ENCODE measurements at places on chromosomes 2 and 18. TPM values are rescaled to one million over a fixed set of nuclear protein-coding genes. Genes with fewer than 3 reads are reported as not detected.
A peak's percentile ranks its signal among the peaks of the same experiment; 100 is the strongest.

- no peak for DNase-seq
Measured at GRCh38 chr2:194723446-194723845, 933.6 kb upstream of the SLC39A10 start.

- no peak for DNase-seq
Measured at GRCh38 chr2:215392164-215392563, 43.7 kb downstream of the FN1 start.

GRCh38 chr2:142545036-142545435, 332.4 kb upstream of the KYNU start:
- DNase-seq, result no peak

GRCh38 chr2:43269074-43269572, 42.7 kb upstream of the ZFP36L2 start:
- DNase-seq, result peak; percentile 98

GRCh38 chr2:170170281-170171040, 7.5 kb upstream of the MYO3B start:
- DNase-seq, result no peak

Gene REEP1
- 29.4 TPM for total RNA-seq

Gene ASTL
- not detected for total RNA-seq

Gene THSD7B
- 0.08 TPM for total RNA-seq

DNA sequence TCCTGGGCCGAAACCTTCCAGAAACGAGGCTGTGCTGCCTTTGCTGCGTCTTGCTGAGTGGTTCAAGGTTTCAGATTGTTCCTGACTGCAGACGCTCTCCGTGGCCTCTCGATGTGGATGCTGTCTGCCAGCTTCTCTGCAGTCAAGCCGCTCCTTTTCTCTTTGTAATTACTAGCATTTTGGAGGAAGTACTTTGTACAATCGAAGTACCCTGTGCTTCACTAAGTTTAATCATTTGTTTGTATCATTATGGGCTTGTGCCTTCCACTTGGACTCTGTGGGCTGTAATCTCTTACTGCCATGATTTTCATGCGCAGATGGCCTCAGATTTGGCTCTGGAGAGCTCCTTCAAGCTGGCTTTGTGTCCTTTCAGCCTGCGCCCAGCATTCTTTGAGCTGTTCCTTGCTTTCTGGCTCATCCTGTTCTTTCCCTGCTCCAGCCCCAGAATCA, 49.3 kb downstream of the TRAF3IP1 start:
- DNase-seq, result no peak

DNA sequence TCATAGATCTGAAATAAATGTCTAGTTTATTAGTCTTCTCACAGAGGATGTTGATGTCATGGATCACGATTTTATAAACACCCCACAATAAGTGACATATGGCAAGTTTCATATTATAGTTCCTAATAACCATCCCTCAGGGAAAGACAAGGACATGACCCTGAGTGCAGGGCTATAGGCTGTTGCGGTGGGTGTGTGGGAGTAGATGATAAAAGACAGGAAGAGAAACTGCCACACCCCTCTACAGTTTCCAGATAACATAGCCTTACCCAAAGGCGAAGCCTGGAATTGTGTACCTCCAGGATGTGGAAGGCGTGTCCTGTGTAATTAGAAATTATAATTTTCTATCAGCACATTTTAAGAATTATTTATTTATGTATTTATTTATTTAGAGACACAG, 2.4 kb upstream of the NEDD4L start:
- no peak for DNase-seq

GRCh38 chr2:116922414-116922813, 892.1 kb upstream of the DDX18 start:
- no peak for DNase-seq

- DNase-seq, result peak; percentile 84
Measured at GRCh38 chr2:176454893-176455815, 185.9 kb downstream of the MTX2 start.

Gene COL3A1
- 86.4 TPM for total RNA-seq

Gene MC5R
- not detected for total RNA-seq

Gene TACR1
- 0.16 TPM for total RNA-seq

DNA sequence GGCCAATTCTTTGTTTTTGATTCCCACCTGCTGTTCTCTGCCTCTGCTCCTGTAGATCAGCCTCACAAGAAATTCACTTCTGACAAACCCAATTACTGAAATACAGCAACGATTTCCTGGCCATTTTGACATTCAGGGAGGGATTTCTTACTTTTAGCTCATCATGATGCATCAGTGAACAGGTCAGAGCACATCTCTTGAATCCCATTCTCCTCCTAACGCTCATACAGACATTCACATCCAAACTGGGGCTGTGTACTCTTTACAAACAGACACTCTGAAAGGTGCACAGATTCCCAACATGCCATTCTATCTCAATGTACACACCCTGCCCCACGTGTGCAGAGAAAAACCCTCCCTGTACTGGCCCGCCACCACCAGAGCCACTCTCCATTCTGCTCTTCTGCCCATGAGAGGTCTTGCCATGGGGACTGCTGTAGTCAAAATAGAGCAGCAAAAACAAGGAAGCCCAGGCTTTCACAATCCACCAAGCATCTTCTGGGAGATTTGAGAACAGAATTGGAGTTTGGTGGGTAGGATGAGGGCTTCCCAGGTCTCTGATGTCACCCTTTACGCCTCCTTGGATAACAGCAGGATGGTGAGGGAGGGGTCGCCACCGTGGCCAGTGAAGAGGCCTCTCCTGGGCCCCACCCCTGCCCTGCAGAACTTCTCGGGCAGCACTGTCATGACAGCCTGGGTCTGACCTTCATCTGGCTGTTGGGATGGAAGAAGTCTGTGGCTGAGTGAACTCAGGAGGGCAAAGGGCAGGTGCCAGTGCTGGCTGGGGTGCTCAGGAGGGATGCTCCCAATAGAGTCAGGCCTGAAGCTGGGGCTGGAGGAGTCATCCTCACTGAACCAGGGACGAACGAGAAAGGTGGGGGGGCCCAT, 41.9 kb upstream of the ZFP36L2 start:
- no peak for DNase-seq

Gene MITD1
- total RNA-seq, result 25.9 TPM

- no peak for DNase-seq
Measured at GRCh38 chr18:64791236-64791635, 642.3 kb upstream of the LINC00305 start.

GRCh38 chr18:46668135-46668534, 11.1 kb upstream of the LOXHD1 start:
- DNase-seq, result no peak

- DNase-seq, result no peak
Measured at GRCh38 chr2:98771264-98771663, 40.3 kb upstream of the MGAT4A start.

GRCh38 chr2:7825591-7826312, 856.1 kb upstream of the ID2 start:
- no peak for DNase-seq

Gene ABCG5
- total RNA-seq, result not detected
